Mesothelial cell of epicardium (in vitro differentiated cells): ENCODE measurements at places on chromosomes 5 and 9. TPM values are rescaled to one million over a fixed set of nuclear protein-coding genes. Genes with fewer than 3 reads are reported as not detected.

DNA sequence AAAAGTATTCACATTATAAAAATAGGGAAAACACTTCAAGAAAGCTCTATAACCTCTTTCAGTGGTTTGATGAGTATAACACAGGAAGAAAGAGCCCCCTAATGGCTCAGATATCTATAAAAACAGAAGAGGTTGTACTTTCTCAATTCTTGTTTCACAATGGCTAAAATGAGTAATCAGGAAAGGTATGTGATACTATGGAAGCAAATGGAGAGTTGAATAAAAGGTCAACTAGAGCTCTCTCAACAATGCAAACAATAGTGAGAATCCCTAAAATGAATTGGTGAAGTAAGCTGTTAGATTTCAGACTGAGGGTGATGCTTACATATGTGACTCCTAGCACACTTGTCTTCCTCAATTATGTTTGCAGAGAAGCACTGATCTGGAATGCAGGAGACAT is 584.6 kb upstream of the CDH18 start:
- DNase-seq, result no peak

GRCh38 chr5:1175801-1176472 is 25.5 kb upstream of the SLC6A19 start:
- no peak for DNase-seq

DNA sequence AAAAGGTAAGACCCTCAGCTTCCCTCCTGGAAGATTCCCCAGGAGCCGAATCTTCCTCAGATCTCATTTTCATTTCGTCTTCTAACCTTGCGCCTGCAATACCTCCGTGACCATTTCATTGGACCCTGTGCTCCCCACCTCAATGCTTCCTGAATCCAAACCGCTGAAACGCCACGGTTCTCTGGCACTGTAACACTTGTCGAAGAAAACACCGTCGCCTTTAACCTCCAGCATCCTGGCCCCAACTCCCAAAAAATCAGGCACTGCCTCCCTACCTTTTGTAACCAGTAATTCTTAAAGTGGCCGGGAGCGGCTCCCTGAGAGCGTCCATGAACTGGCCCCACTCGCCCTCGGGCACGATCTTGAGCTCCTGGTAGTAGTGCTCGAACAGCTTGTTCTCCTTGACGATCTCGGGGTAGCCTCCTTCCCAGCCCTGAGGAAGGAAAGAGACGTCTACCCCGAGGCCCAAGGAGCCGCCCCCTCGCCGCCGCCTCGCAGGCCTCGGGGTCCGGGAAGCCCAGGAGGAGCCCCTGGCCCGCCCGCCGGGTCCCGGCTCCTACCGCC is 438 bp downstream of the NSUN2 start:
- DNase-seq, result no peak

DNA sequence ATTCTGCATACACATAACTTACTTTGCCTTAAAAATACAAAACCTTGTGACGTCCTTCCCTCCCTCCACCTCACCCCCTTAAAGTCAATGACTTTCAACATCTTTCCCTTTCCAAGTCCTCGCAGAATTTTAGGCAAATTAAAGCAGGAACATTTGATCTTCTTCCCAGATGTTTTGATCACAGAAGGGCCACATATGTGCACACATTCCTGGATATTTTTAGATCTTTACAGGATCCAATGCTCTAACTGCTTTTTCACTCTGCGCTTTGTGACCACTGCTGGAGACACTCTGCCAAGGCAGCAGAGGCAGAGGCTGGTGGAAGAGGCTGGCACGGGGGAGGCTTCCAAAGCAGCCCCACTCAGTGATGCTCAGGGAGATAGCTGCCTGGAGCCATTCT is 130.7 kb downstream of the SEC61B start:
- DNase-seq, result no peak

DNA sequence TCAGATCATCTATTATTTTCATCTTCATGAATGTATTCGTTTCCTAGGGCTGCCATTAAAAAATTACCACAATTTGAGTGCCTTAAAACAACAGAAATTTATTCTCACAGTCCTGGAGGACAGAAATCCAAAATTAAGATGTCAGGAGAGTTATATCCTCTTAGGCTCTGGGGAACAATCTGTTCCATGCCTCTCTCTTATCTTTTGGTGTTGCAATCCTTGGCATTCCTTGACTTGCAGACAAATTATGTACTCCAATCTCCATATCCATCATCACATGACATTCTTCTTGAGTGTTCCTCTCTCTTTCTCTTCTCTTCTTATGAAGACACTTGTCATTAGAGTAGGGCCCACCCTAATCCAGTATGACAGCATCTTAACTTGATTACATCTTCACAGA is 339.4 kb downstream of the EFNA5 start:
- DNase-seq, result no peak

The FAM78A gene
- total RNA-seq, result 0.54 to 0.80 TPM (median 0.64 TPM) in 3 replicates

The TMEM174 gene
- total RNA-seq, result not detected in 3 replicates

The TLE1 gene
- total RNA-seq, result 88.7 to 97.9 TPM (median 90.7 TPM) in 3 replicates
